Effector memory CD8-positive, alpha-beta T cell (primary cell): ENCODE measurements at places on chromosomes 11 and 22.

GRCh38 chr11:13434247-13435205, 28.5 kb downstream of the BTBD10 start:
- DNase-seq: no peak

- no peak for DNase-seq
These were observed 14.8 kb downstream of the TMPRSS13 start for GRCh38 chr11:117914398-117914761.

GRCh38 chr22:36874736-36875135, 13.9 kb downstream of the NCF4 start:
- DNase-seq: no peak

DNA sequence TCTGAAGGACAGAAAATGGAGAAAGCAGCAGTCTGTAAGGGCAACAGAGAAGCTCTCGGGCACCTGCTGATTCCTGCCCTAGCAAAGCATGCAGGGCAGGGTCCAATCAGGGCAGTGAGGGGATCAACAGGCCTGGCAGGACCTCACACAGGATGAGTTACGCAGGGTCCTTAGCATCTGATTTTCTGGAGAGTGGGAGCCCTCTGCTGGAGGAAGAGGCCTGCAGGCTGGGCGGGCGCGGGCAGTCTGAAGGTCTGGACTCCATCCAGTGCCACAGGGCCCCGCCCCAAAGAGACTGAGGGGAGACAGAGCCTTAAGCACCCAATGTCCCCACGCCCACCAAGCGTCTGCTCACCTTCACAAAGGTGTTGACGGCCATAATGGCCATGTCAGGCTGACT, 28.9 kb downstream of the AP1B1 start:
- no peak for DNase-seq

GRCh38 chr11:82718821-82719220, 14.8 kb downstream of the FAM181B start:
- no peak for DNase-seq

DNA sequence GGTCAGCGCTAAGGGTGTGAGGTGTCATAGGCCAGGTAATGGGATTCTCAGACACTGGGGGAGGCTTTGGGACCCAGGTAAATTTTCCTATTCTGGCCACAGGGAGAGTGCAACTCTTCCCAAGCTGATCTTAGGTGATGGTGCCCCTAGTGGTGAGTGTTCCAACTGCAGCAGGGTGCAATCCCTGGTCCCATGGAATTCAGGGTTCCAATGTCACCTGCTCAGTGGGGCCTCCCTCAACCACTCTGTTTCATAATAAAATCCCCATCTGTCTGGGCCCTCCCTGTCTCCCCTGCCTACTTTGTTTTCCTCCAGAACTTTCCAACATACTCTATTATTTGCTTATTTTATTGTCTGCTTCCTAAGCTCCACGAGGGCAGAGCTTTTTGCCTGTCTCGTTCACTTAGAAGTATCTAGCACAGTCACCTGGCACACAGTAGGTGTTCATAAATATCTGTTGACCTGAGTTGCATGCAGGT, 2.9 kb upstream of the SGSM1 start:
- peak; percentile 61 for DNase-seq

DNA sequence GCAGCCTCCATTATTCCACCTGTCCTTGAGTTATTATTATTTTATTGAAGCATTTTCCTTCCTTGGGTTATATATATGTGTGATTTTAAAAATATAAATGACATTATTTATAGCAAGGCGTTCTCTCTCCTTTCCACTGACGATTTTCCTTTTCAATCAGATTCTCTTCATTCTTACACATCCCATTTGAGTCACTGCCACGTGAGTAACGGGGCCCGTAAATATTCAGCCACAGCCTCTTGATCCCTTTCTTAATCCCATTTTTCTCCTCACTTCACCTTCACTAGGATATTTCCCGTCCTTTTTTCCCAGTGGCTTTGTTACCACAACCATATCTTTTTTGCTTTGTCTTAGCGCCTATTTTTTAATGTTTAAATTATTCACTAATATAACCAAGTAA, 396.2 kb downstream of the NTM start:
- DNase-seq: no peak

- no peak for DNase-seq
These were observed 758 bp downstream of the LDLRAD3 start for GRCh38 chr11:35944503-35945136.

- no peak for DNase-seq
These were observed 39.0 kb downstream of the QSER1 start for GRCh38 chr11:32931606-32932005.

- no peak for DNase-seq
These were observed 1.2 kb upstream of the TSKU start for GRCh38 chr11:76781807-76782530.

GRCh38 chr11:102518296-102519094, 12.1 kb downstream of the MMP7 start:
- no peak for DNase-seq

- no peak for DNase-seq
These were observed 39.3 kb upstream of the COMT start for GRCh38 chr22:19902245-19902715.

GRCh38 chr11:91981995-91982394, 242.6 kb upstream of the FAT3 start:
- DNase-seq: no peak

DNA sequence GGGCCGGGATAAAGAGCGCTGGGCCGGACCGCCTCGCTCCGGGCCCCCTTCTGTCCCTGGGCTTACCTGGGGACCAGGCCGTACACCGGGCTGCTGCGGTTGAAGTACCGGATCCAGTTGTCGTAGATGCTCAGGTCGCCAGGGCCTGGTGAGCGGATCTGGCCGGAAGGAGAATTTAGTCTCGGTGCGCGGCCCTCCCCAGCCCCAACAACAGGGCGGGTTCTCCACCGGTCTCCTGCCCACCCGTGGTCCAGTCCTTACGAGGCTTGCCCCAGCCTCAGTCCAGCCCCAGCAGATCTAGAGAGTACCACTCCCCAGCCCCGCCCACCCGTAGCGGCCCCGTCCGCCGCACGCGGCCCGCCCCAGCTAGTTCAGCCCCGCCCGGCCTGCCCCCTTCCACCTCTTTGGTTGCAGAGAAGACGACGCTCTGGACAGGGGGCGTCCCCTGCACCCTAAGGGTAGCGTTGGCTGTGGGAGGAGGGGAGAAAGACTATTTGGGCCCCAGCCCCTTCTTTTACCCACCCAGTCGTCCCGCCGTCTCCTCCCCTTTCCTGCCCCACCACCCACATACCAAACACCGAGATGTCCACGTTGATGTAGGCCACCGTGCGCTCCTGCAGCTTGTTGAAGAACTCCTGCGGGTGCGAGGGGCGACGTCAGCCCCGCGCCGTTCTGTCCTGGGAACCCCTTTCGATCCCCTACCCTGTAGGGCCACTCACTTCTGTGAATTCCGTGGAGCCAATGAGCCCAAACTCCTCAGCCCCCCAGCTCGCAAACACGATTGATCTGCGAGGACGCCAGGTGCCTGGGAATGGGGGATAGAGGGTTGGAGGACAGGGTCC, 6.8 kb downstream of the SAC3D1 start:
- no peak for DNase-seq

- DNase-seq: no peak
These were observed 1.9 kb upstream of the LTBP3 start for GRCh38 chr11:65559951-65560537.

- no peak for DNase-seq
These were observed 1.9 kb downstream of the PIWIL3 start for GRCh38 chr22:24772493-24773220.

DNA sequence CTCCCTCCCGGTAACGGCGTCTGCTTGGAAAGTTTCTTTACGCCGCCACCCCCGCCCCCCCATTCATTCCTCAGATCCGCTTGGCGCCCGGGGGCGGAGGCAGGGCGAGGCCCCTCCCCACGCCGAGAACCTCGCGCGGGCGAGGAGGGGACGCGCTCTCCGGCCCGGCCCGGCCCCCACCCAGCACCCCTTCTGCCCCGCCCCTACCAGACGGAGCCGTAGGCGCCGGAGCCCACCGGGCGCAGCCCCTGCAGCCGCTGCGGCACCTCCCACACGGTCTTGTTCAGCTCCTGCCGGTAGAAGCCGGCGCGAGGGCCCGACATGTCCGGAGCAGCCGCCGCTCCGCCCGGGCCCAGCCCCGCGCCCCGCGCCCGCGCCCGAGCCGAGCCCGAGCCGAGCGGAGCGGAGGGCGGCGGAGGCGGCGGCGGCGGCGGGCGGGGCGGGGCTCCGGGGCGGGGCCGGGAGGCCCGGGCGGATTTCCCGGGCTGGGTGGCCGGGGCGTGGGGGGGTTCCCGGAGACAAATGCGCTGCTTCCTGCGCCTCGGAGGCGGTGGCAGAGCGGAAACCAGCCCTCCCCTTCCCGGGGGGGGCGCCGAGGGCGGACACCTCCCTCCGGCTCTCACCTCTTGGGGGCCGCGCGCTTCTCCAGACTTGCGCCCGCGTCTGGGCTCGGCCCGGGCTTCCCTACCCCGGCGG, at the start of gene MAPK11:
Gene MAPK11 (minus strand): TSS at position 411 of the 696 bp plus-strand sequence. CDS start 88 bp downstream, at position 323.
- DNase-seq: peak; percentile 67

DNA sequence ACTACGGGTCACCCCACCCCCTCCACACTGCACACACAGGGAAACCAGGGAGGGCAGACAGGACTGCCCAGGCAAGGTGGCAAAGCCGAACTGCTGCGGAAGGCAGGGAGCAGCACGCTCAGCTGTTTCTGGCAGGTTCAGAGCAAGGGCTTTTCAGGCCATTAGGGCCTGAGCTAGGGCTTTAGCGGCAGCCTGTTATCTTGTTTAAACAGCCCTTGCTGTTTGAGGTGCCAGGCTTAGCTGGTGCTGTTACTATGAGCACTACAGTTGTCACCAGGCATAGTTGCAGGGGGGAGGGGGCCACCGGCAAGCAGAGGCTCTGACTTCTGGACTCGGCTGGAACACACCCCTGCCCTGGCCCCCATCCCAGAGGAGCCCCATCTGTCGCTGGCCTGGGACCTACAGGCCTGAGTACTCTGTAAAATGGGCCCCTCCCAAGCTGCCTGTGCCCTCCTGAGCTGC, 34.9 kb downstream of the RSPH14 start:
- DNase-seq: no peak

- no peak for DNase-seq
These were observed 69.0 kb upstream of the ARFGAP3 start for GRCh38 chr22:42926104-42926503.

DNA sequence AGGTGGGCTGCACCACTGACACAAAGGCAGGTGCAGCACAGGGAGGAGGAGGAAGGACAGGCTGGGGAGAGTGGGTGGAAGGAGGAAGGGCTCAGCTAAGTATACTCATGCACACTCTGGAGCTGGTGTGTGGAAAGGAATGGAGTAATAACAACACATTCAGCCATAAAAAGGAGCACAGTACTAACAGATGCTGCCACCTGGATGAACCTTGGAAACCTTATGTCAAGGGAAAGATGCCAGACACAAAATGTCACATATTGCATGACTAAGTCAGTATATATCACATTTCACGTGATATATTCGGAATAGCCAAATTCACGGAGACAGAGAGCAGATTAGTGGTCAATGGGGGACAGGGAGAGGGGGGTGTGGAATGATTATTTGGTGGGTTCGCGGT, 389.6 kb upstream of the SYN3 start:
- no peak for DNase-seq

DNA sequence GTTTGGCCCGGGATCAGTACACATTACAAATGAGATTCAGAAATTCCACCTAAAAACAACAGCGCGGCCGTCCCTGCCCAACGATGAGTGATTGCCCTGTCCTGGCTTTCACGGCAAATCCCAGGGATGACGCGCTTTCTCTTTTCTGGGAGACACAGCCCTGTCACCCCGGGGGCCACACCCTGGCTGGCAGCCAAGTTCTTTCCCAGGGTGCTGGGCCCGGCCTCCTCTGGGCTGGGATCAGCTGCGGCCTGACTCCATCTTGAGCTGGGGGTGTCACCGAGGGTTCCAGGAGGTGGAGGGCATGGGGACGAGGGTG, 82.7 kb downstream of the FBLN1 start:
- no peak for DNase-seq

DNA sequence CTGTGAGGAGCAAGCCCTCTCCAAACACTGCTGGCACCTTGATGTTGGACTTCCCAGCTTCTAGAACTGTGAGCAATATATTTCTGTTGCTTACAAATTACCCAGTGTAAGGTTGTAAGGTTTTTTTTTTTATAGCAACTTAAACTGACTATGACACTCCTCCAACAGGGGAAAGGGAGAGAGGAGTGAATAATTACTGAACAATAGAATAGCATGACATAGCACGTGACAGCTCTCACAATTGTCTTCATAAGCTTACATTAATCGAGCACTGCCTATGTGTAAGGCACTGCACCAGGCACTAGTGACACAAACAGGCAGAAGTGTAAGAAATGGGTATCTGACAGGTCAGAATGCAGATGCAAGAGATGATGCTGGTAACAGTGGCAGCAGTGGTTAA, 136.9 kb downstream of the FAT3 start:
- DNase-seq: no peak

GRCh38 chr11:8192016-8192895, 23.4 kb upstream of the RIC3 start:
- peak; percentile 5 for DNase-seq

DNA sequence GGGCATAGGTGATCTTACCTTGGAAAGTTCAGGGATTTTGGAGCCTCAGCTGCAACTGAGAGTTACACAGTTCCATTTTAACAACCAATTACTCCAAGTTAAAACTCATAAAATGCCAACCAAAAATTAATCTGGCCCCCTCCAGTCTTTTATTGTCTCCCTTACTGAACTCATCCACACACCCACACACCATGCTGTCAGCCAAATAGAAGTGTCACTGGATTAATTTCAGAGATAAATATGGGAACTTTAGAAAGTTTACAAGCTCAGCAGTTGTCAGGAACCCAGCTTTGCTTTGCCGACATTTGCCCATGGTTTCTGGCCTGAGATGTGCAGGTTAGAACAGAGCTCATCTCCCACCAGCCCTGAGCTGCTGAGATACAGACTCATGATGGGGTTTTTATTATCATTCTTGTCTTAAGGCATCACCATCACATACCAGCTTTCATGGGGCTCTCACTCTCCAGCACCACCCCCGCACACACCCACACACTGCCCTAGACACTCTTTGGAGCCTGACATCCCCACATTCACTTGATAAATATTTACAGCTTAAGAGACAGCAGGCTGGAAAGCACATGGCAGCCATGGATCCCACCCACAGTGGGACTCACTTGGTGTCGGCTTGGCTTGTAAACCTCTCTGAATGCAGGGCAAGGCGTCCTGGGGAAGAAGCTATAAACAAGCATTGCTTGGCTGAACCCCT, 23.7 kb upstream of the CTR9 start:
- DNase-seq: no peak

- DNase-seq: no peak
These were observed 42.5 kb downstream of the CTSC start for GRCh38 chr11:88295028-88295427.

DNA sequence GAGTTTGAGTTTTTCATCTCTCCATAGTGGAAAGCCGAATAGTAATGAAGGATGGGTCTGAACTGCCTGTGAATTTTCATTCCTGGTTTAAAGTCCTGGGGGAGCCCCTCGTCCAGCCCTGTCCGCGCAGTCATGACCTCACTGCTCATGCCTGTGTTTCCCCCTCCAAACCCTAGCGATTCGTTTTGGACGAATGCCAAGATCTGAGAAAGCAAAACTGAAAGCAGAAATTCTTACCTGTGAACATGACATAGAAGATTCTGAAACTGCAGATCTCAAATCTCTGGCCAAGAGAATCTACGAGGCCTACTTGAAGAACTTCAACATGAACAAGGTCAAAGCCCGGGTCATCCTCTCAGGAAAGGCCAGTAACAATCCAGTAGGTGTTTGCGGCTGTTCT, 30.5 kb downstream of the CDPF1 start:
- DNase-seq: no peak
